Ecto neural progenitor cell (in vitro differentiated cells): ENCODE measurements at places on chromosomes 4 and X.

DNA sequence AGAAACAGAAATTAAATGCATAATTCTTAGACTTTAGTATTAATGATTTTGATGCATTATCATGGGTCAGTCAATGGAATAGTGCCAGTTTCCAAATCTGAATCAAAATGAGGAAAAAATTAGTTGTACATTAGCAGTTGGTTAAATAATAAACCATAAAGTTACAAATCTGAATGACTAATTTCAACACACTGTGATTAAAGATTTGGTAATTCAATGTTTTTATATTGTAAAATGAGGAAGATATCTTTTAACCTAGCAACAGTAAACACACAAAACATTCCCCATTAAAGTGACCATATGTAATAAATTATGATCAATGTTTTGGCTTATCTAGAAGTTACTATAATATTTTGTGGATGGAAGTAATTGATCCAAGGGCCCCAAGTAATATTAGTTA, 1.6 kb downstream of the FBXO8 start:
- DNase-seq = no peak

DNA sequence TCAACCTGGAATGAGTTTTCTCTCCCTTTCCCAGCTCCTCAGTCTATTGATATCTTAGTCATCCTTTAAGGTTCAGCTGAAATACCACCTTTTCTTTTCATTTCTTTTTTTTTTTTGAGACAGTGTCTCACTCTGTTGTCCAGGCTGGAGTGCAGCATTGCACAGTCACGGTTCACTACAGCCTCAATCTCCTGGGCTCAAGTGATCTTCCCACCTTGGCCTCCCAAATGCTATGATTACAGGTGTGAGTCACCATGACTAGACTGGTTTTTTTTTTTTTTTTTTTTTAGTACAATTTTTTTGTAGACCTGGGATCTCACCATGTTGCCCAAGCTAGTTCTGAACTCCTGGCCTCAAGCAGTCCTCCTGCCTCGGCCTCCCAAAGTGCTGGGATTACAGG, 28.9 kb downstream of the AFF1 start:
- no peak for DNase-seq

DNA sequence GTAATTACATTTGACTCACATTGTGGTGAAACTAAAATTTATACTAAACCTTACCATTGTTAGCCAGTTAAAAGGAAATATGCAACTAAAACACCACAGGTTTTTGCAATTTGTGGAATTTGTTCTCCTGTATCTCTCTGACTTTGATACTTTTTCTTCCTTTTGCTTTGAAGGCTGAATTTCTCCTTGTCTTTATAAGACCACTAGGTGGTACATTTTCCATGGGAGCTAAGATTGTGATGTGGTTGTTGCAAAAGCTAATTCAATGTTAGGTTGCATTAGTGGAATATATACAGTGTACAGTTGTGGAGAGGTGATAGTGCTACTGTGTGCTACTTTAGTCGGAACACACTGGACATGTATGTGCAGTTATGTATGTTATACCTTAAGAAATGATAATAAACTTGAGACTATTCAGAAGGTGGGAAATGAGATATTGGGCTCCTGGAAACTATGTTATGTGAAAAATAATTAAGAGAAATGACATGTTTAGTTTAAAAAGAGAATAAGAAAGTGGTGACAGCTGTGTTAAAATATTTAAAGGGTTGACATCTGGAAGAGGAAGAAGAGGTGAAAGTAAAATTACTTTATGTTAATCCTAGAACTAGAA, 70.3 kb downstream of the ARL9 start:
- DNase-seq = no peak

GRCh38 chrX:71563921-71564320, 14.3 kb upstream of the GCNA start:
- no peak for DNase-seq

- peak; percentile 39 for DNase-seq
These were observed 39.2 kb upstream of the HMX1 start for GRCh38 chr4:8910822-8911315.

DNA sequence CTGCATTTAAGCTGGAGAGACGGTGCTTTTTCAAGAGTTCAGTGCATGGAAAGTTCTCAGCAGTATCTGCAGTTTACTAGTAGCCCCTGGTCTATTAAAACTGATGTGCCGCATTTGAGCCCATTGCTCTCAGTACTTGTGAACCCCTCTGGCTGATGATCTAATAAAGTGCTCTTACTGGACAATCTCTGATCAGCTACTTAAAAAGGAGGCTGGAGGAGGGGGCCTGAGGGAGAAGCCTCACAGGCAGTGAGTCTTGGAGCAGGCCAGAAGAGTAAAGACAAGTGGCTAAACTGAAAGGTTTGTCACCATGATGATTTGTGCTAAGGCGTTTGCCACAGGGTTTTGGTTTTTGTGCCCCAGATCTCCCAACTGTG, 138.5 kb downstream of the ARX start:
- no peak for DNase-seq

DNA sequence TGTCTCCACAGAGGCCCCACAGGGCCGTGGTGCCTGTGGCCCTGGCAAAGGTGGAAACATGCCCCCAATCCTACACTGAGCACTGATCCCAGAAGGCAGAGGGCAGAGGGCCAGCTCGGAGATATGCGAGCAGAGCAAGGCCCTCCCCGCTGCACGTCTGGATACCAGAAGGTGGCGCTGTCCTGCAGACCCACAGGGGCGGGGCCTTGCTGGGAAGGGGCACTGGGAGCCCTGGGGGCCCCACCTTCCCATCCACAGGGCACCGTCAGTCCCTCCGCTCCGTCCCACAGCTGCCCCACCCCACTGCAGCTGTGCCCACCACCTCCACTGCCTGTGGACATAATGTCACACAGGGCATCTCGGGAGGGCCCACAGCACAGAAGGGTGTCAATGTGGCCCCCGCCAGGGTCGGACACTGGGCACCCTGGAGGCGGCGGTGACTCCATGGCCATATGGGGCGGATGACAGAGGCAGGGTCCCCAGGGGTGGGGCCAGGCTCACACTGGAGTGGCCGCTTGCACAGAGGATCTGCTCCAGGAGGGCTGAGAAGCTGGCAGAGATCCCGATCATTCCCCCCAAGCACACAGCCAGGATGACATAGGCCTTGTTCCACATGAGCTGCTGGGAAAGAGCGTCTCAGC, 4.8 kb downstream of the SLC49A3 start:
- DNase-seq = peak; percentile 81

DNA sequence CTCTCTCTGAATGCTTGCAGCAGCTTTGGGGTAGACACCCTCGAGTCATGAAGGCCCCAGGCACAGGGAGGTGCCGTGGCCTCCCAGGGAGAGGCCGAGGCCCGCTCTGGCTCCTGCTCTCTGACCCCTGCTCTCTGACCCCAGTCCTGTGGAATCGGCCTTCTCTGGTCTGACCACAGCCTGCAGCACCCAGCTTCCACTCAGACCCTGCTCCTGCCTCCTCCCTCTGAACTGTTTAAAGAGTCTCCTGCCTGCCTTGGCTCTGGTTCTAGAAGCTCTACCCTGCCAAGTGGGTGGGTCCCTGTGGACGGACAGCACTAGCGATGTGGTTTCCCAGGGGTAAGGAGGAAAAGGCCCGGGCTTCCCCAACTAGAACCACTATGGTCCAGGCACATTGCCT, 78.2 kb upstream of the TMEM150C start:
- no peak for DNase-seq

DNA sequence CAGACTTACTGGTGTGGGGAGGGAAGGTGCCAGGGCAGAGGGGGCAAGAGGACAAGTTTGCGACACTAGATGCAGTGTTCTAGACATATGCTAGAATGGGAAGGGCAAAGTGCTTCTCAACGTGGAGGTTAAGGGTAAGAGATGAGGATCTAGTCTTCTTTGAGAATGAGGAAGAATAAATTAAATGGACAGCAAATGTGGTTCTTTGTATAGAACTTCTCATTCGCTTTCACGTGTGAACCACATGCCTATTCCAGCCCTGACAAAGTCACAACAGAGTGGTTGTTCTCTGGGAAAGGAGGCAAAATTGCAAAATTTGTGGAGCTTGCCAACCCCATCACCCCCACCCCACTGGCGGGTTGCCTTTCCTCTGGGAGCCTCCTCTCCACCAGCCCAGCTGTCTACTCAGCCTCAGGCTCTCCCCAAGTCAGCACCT, 1.5 kb upstream of the ANXA5 start:
- DNase-seq = no peak

GRCh38 chr4:153577053-153577452, 107.0 kb upstream of the TLR2 start:
- no peak for DNase-seq
